ENCODE measurements at places on chromosomes 5 and 9.

DNA sequence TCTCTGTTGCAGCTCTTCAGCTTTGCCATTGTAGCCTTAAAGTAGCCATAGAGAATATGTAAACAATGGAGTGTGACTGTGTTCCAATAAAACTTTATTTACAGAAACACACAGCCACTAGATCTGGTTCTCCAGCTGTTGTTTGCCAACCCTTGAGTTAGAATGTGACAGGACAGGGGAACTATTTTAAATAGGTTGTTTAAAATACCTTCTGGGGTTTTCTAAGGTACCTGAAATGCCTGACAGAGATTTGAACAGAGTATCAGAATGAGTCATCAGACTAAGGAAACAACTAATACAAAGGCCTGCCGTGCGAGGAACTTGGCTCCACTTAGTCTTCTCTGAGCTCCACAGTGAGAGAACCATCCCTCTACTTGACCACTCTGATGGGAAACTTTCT lies 85.4 kb downstream of the HSD17B4 start:
- DNase-seq: no peak

GRCh38 chr9:31492229-31492628 lies 892.2 kb upstream of the ACO1 start:
- no peak for DNase-seq

DNA sequence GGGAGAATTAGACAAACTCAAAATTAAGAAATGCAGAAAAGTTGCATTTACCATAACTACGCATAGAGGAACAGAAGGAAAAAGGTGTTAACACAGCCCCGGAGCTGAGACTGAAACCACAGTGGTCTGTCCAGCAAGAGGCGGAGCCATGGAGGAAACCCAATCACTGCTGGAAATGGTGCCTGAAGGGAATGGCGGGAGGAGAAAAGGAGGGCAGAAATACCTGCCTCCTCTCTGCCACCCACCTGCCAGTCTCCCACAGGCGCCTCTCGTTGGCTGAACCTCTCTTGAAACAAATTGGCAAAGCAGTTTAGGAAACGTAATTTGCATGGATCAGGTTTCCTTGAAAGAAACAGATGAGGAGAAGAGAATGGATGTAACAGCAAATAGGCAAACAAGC lies 9.7 kb upstream of the PRKACG start:
- no peak for DNase-seq

DNA sequence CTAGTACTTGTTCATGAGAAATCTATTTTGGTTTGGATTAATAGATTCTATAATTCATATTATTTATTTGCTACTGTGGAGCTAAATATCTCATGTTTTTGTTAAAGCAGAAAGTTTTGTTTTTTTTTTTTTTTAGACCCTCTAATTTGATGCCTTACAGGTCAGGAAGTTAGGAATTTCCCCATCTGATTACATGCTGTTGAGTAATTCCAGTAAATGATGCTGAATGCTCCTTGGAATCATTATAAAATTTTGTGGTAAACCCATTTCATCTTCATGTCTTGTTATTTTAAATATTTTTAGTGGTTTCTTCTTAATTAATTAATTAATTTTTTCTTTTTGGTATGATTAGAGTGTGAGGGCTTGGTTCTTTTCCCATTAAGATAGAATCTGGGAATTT lies 35.6 kb downstream of the NNT start:
- no peak for DNase-seq

GRCh38 chr5:96977228-96977627 lies 41.3 kb downstream of the LNPEP start:
- DNase-seq: no peak

DNA sequence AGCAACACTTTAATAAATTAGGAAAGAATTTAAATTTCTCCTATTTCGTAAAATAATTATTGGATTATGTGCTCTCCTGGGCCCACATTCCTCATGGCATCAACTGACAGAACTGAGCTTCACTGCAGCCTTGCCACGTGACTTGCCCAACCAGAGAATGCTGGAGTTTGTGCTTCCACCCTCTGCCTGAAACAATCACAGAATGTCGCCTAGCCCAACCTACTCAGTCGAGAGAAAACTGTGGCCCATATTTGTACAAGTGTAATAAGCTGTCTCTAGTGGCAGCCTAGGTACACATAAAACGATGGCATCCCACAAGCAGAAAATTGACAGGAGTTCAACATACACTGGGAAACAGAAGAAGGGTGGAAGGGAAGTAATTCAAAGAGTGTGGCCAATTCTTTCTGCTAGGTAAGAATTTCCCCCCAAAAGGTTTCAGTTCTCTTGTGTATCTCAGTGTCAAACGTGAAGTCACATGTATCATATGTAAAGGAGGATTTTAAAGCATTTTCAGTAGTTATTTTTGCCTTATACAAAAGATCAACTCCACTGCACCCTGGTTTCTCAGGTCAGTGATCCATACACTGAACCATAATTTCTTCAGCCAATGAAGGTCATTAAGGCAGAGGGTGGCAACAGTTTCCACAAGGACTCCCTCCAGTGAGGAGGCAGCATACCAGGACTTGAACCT lies 41.7 kb downstream of the ZNF608 start:
- DNase-seq: no peak

DNA sequence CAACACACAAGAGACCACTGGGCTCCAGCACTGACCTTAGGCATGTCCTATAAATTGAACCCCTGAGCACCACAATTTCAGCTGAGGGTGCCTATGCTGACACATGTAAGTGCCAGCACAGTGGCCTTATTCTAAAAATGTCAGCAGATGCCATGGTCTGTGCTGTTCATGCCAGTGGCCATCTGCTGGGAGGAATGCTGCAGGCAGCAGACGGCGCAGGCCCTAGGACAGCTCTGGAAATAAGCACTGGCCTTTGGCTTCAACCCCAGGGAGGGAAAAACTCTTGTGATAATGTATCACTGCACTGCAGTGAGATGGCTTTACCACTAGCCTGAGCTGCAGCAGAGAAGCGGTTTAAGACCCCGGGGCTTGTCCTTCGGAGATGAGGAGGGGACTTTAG lies 98.5 kb downstream of the SYK start:
- DNase-seq: no peak

DNA sequence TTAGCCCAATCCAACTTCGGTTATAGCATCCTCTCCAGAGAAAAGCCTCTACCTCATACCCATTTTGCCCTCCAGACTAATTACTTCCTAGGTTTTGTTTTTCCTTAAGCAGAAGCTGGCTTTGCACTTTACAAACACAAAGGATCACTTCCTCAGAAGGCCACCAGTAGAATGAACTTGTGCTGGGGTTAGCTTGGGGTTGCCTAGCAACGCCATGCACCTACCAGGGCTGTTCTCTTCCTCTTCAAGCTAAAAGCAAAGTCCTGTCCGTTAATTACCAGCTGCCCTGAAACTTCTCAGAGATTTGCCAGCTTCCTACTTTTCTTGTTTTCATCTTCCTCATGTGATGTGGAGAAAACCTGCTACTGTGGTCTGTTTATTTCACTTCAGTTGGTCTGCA lies 132.0 kb upstream of the WWC1 start:
- DNase-seq: no peak

- no peak for DNase-seq
Measured at GRCh38 chr9:131096269-131097125, at the start of gene AIF1L. AIF1L (plus strand) TSS chr9:131096531; CDS start chr9:131096630, 99 bp downstream.

GRCh38 chr9:134190232-134191121 lies 26.1 kb upstream of the RNU6ATAC start:
- no peak for DNase-seq

DNA sequence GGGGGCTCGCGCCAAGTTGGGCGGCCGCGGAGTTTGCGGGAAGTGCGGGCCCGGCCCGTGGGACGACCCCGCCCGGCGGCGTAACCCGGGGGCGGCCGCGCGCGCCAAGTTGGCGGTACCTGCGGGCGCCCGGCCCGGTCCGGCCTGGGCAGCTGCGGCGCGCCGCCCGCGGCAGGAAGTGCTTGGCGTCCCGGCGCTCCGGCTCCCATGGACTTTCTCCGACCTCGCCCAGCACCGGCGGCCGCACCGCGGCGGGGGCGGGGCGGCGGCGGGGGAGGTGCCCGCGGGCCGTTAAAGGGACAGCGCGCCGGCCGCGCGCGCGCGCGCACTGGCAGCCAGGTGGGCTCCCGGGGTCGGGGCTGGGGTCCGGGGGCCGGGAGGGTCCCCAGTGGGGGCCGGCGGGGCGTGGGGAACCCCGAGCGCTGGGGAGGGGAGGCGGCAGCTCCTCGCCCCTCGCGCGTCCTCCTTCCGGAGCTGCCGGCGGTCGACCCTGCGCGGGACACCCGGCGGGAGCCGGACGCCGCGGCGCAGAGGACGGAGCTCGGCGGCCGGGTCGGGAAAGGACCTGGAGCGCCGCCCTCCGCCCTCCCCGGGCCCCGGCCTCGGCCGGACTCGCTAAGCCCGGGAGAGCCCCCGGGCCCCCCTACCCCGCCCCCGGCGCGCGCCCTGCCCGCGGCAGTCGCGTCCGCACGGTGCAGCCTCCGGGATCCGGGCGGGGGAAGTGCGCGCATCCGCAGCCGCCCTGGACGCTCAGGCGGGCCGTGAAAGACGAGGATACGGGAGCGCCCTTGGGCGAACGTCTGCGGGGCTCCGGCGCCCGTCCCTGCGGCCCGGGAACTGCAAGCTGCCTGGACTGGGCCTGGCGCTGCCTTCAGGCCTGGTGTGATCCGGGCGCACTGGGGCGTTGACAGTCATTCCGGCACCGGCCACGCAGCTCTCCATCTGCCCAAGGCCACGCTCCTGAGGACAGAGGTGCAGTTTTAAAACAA lies at the start of gene NACC2:
TSS of gene NACC2 (minus strand) at position 220 of the 989 bp plus-strand sequence. CDS start 44,768 bp downstream, outside the sequence.
- DNase-seq: no peak

DNA sequence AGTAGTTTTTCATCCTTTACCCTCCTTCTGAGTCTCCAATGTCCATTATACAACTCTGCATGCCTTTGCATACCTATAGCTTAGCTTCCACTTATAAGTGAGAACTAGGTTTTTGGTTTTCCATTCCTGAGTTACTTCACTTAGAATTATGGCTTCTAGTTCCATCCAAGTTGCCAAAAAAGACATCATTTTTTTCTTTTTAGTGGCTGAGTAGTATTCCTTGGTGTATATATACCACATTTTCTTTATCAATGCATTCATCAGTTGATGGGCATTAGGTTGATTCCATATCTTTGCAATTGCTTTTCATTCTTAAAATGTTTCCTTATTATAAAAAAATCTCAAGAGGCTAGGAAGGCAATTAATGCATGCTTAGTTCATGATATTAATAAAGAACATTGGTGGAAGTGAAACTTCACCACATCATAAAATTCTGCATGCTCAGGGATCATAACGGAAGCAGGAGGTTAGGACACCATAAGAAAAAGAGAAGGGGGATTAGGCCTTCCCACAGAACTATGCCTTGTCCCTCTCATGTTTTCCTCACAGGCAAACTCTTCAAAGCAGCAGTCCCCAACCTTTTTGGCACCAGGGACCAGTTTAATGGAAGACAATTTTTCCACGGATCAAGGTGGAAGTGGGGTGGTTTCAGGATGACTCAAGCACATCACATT lies 105.2 kb downstream of the FRMD3 start:
- DNase-seq: no peak

DNA sequence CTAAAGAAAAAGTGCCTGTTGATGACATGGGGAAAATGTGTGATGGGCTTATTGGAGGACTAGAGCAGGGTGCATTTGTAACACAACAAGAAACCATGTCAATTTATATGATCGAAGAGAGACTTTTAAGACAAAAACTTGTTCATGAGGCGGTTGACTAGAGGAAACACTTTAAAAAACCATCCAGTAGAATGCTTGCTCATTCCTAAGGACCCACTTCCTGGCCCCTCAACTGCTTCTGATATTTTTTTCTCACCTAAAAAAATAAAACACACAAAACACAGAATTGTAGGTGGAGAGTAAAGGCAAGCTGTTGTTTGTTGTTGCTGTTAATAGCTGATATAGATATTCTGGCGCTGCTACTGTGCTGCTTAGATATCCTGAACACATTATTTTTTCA lies 50.6 kb downstream of the SPIN1 start:
- no peak for DNase-seq

- no peak for DNase-seq
Measured at GRCh38 chr5:88602584-88602983, 280.4 kb downstream of the MEF2C start.

DNA sequence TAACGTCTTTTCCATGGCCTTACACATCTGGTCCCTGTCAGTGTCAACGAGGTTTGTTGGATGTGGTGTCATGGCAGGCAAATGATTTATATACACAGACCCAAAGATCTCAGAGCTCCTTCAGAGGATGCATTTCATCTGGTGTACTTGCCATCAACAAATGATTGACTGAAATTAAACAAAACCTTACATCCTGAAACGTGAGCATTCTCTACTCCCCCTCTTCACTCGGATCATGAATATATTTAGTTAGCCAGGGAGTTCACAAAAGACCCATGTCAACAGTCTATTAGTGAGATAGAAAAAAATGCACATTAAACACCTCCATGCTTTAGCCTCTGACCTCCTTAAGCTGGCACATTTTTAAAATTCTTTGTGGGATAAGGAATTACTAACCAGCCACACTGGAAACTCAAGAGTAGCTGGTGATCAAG lies 215.6 kb downstream of the EFNA5 start:
- no peak for DNase-seq

- no peak for DNase-seq
Measured at GRCh38 chr5:58481066-58481676, 10.1 kb upstream of the GAPT start.

DNA sequence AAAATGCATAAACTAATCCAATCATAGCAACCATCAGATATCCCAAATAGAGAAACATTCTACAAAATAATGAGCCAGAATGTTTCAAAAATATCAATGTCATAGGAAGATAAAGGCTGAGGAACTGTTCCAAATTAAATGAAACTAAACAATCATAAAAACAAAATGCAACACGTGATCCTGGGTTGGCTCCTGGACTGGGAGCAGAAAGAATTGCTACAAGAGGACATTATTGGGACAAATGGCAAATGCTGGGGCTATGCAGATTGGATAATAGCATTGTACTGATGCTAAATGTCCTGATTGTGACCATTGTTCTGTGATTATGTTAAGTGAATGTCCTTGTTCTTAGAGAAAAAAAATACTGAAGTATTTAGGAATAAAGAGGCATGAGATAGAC lies 54.2 kb upstream of the AKNA start:
- DNase-seq: no peak

DNA sequence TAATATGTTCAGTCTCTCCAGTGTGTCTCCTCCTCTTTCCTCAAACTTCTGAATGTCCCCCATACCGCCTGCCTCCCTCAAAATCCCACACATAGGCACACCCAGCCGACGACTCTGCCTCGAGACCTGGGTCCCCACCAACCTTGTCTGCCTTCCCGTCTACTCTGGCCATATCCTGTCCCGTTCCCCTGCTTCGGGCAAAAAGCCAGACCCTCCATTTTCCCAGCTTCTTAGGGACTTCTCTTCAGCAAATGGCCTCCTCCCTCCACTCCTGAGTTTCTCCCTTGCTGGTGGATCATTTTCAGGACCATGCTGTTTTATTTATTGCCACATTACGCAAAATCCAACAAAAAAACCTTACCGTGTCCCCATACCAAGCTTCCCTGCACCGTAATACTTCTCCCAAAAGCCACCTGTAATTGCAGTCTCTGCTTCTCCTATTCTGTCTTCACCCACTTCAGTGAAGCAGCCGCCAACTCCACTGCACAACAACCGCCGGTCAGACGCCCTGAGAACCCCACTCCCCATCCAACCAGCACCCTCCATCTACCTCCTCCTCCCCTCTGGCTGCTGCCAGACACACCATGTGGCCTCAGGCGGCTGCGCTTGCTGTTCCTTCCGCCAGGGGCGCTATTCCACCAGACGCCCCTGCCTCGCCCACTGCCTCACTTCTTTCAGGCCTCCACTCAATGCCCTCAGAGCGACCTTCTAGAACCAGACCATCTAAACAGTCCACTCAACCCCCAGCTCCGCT lies 117.0 kb downstream of the TRPM6 start:
- DNase-seq: no peak

Data from activated gamma-delta T cell treated with Interleukin-2 at 50 U/mL for 16 hours (primary cell).